Ureter (tissue), 1 donor: ENCODE measurements at places on chromosomes 4 and X. TPM values are rescaled to one million over a fixed set of nuclear protein-coding genes. Genes with fewer than 3 reads are reported as not detected.

- peak; percentile 57 for DNase-seq
Measured at GRCh38 chr4:86845593-86845992, 3.6 kb downstream of the SLC10A6 start.

GRCh38 chr4:173413036-173413435 is 14.1 kb upstream of the SCRG1 start:
- DNase-seq, result no peak

Gene HMGB3
- total RNA-seq, result 17.2 TPM

Gene DHX15
- 181 TPM for total RNA-seq

GRCh38 chrX:40104985-40105834 is 7.5 kb upstream of the BCOR start:
- DNase-seq, result no peak

DNA sequence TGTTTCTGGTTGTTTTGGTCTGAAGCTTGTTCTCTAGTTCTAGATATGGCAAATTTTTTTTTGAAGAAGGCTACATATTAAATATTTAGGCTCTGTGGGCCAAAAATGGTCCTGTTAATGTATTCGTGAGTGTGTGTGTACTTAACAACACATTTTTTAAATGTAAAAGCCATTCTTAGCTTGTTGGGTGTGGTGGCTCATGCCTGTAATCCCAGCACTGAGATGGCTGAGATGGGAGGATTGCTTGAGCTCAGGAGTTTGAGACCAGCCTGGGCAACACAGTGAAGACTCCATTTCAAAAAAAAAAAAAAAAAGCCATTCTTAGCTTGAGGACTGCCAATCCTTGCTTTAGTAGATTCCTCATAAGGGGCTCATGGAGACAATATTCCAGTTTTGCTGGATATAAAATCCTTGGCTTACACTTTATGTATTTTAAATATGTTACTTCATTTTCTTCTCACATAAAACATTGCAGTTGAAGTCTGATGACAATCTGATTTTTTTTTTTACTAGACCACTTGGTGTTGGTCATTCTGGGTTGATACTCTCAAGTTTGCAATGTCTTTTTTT is 23.4 kb downstream of the NOCT start:
- no peak for DNase-seq
